ENCODE measurements at places on chromosomes 4 and X. TPM values are rescaled to one million over a fixed set of nuclear protein-coding genes. Genes with fewer than 3 reads are reported as not detected.

Gene ASB11
- total RNA-seq = 0.15 TPM

Gene TSPAN6
- total RNA-seq = 44.6 TPM

Gene KLF8
- 1.0 TPM for total RNA-seq

Gene ASB12
- not detected for total RNA-seq

Gene NUP54
- 45.7 TPM for total RNA-seq

Gene NAP1L3
- 0.22 TPM for total RNA-seq

Gene NEIL3
- total RNA-seq = 6.9 TPM

Gene TSPAN7
- total RNA-seq = 5.2 TPM

Gene BEND2
- total RNA-seq = not detected

- no peak overlapping the region for H3K27ac ChIP-seq
- no peak overlapping the region for H3K4me3 ChIP-seq
- H3K36me3 ChIP-seq = no peaks in the 10 kb centered on the region
- H3K4me1 ChIP-seq = no peaks in the 10 kb centered on the region
- no peaks in the 10 kb centered on the region for H3K27me3 ChIP-seq
Observed at GRCh38 chrX:119121341-119121740, 6.3 kb downstream of the KIAA1210 start.

- H3K4me1 ChIP-seq = peaks cover 53% of the 10 kb centered on the region
- no peak overlapping the region for H3K4me3 ChIP-seq
- no peak overlapping the region for H3K27ac ChIP-seq
- DNase-seq = peak; percentile 28
- H3K36me3 ChIP-seq = no peaks in the 10 kb centered on the region
- no peaks in the 10 kb centered on the region for H3K27me3 ChIP-seq
Observed at GRCh38 chrX:20513185-20513584, 246.5 kb upstream of the RPS6KA3 start.

GRCh38 chrX:45710081-45710801 is 509.6 kb upstream of the DIPK2B start:
- no peak overlapping the region for H3K4me3 ChIP-seq
- H3K36me3 ChIP-seq = no peaks in the 10 kb centered on the region
- H3K27me3 ChIP-seq = no peaks in the 10 kb centered on the region
- DNase-seq = peak; percentile 76

- DNase-seq = no peak
- H3K27me3 ChIP-seq = no peaks in the 10 kb centered on the region
- H3K36me3 ChIP-seq = no peaks in the 10 kb centered on the region
- no peak overlapping the region for H3K27ac ChIP-seq
- H3K4me3 ChIP-seq = no peak overlapping the region
Observed at GRCh38 chr4:69811166-69811565, 48.8 kb downstream of the SULT1E1 start.

DNA sequence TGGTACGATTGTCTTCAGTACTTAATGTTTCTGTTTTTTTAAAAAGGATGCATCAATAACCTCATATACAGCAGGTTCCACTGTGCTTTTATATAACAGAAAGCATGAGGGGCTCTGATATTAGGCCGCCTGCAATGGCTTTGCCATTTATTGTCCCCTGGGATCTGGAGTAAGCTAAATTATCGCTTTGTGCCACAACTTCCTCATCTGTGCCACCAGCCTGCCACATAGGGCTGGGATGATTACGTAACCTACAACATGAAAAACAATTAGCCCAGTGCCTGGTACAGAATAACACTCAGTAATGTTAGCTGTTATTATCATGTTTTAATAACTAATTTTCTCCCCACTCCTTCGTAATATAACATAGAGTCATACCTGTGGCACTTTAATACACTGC is 65.5 kb upstream of the TRIM2 start:
- H3K4me3 ChIP-seq = no peak overlapping the region
- DNase-seq = no peak
- H3K4me1 ChIP-seq = peaks cover 8% of the 10 kb centered on the region
- no peak overlapping the region for H3K27ac ChIP-seq
- no peaks in the 10 kb centered on the region for H3K36me3 ChIP-seq

DNA sequence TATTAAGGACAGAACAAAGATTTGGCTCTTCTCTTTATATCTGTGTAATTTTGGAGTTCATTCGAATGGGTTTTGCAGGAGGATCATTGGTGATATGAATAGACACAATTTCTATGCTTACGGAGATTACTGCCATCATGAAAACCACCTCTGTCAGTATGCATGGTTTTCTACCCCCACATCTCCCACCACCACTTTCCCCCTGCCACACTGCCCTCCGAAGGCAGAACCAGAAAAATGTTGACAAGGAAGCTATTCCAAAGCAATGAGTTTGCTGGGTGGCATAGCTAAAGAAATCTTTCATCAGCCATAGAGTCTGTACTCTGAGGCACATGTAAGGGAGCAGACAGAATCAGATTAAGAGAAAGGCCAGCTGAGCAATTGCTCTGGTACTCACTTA is 567.3 kb upstream of the ACTRT1 start:
- H3K4me3 ChIP-seq = no peak overlapping the region
- H3K36me3 ChIP-seq = no peaks in the 10 kb centered on the region
- H3K27me3 ChIP-seq = no peaks in the 10 kb centered on the region
- H3K4me1 ChIP-seq = no peaks in the 10 kb centered on the region
- no peak for DNase-seq

DNA sequence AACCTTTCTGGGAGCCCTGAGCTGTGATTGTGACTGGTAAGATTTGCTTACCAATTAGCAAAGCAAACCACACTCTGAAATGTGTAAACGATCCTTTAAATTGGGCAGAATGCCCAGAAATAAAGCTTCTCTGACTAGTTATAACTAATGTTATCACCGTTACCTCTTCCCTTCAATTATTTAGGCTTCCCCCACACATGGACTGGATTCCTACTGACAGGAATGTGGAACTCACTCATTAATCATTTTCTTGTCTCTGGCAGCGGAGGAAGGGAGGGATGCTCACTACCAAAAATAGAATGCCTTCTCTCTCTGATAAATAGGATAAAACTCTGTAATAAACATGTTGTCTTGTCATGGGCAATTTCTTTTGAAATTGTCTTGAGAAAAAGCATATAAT is 25.3 kb upstream of the NWD2 start:
- H3K27me3 ChIP-seq = no peaks in the 10 kb centered on the region
- H3K4me1 ChIP-seq = no peaks in the 10 kb centered on the region
- no peak overlapping the region for H3K27ac ChIP-seq
- H3K36me3 ChIP-seq = no peaks in the 10 kb centered on the region
- no peak for DNase-seq
- no peak overlapping the region for H3K4me3 ChIP-seq

DNA sequence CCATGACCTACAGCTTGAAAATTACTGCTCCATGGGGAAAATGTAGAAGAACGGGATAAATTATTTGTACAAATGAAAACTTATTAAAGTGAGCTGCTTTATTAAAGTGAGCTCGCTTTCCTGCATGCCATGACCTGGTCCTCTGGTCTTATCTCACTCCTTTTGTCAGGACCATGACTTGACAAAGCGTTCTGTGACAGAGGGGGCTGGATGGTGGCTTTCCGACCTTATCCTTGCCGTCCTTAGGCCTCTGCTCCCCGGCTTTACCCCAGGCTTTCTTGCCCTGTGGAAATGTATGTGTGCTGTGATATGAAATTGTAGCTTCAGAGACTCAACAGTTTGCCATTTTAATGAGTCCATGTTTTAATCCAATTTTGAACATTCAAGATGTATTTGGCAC is 44.0 kb upstream of the FBXW7 start:
- DNase-seq = no peak
- no peak overlapping the region for H3K27ac ChIP-seq
- H3K27me3 ChIP-seq = no peaks in the 10 kb centered on the region
- H3K4me1 ChIP-seq = no peaks in the 10 kb centered on the region
- H3K36me3 ChIP-seq = no peaks in the 10 kb centered on the region

GRCh38 chrX:112641449-112641848 is 38.3 kb downstream of the LHFPL1 start:
- no peaks in the 10 kb centered on the region for H3K4me1 ChIP-seq
- no peak overlapping the region for H3K27ac ChIP-seq
- no peak overlapping the region for H3K4me3 ChIP-seq
- no peak for DNase-seq
- H3K27me3 ChIP-seq = no peaks in the 10 kb centered on the region

GRCh38 chrX:110282922-110283321 is 35.0 kb downstream of the AMMECR1 start:
- peaks cover 5% of the 10 kb centered on the region for H3K4me1 ChIP-seq
- no peak overlapping the region for H3K27ac ChIP-seq
- H3K36me3 ChIP-seq = no peaks in the 10 kb centered on the region
- no peaks in the 10 kb centered on the region for H3K27me3 ChIP-seq
- no peak overlapping the region for H3K4me3 ChIP-seq
- DNase-seq = peak; percentile 11

- no peak overlapping the region for H3K4me3 ChIP-seq
- no peak for DNase-seq
- no peaks in the 10 kb centered on the region for H3K4me1 ChIP-seq
- H3K27ac ChIP-seq = no peak overlapping the region
- H3K36me3 ChIP-seq = no peaks in the 10 kb centered on the region
Observed at GRCh38 chrX:148534291-148534690, 33.9 kb downstream of the AFF2 start.

- H3K36me3 ChIP-seq = no peaks in the 10 kb centered on the region
- no peak overlapping the region for H3K27ac ChIP-seq
- H3K27me3 ChIP-seq = no peaks in the 10 kb centered on the region
- no peaks in the 10 kb centered on the region for H3K4me1 ChIP-seq
Observed at GRCh38 chr4:7526929-7527535, 92.3 kb upstream of the PSAPL1 start.

- H3K27me3 ChIP-seq = no peaks in the 10 kb centered on the region
- H3K36me3 ChIP-seq = no peaks in the 10 kb centered on the region
- no peak overlapping the region for H3K4me3 ChIP-seq
- no peak overlapping the region for H3K27ac ChIP-seq
Observed at GRCh38 chrX:97747346-97747745, 863.6 kb downstream of the RPA4 start.

GRCh38 chr4:23009093-23009492 is 316.4 kb downstream of the GBA3 start:
- H3K27me3 ChIP-seq = no peaks in the 10 kb centered on the region
- DNase-seq = no peak
- H3K27ac ChIP-seq = no peak overlapping the region
- H3K36me3 ChIP-seq = no peaks in the 10 kb centered on the region
- H3K4me1 ChIP-seq = no peaks in the 10 kb centered on the region

DNA sequence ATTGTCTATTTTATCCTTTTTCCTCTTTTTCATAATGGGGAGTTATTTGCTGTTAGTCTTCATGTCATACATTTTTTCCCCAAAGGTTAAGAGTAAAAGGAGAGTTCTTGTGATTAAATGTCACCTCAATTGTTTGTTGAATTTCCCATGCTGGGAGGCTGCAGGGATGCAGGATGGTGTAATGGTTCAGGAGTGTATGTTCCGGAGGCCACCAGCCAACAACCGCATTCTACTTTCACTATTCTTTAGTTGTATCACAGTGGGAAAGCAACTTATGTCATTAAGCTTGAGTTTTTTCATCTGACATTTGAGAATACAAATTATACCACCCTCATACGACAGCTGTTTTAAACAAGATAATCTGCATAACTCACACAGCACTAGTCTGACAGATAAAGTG is 15.4 kb downstream of the AFP start:
- H3K4me1 ChIP-seq = no peaks in the 10 kb centered on the region
- no peak for DNase-seq

- H3K4me3 ChIP-seq = no peak overlapping the region
- no peaks in the 10 kb centered on the region for H3K4me1 ChIP-seq
- no peaks in the 10 kb centered on the region for H3K27me3 ChIP-seq
- H3K36me3 ChIP-seq = no peaks in the 10 kb centered on the region
- no peak for DNase-seq
- H3K27ac ChIP-seq = no peak overlapping the region
Observed at GRCh38 chrX:69366183-69366582, 137.9 kb upstream of the NALF2 start.

- DNase-seq = peak; percentile 21
- H3K27ac ChIP-seq = no peak overlapping the region
- H3K4me1 ChIP-seq = peaks cover 5% of the 10 kb centered on the region
- H3K27me3 ChIP-seq = no peaks in the 10 kb centered on the region
- H3K36me3 ChIP-seq = no peaks in the 10 kb centered on the region
Observed at GRCh38 chrX:46841346-46841745, 4.5 kb downstream of the RP2 start.

DNA sequence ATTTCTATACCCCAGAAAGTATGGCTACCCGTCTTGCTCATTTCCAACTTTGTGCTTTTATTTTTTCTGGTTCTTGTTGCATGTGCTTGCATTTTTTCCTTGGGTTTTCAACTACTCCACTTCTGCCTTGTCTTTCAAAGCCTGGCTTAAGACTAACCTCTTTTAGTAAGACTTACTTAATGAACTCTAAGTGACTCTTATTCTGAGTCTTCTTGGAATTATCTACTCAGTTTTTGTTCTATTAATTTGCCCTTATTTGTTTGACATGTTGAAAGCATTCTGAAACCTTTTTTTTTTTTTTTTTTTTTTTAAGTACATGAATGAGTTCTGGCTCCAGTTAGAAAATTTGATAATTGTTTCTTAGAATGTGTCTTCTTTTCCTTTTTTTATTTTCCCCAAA is 74.8 kb downstream of the SLIT2 start:
- DNase-seq = no peak
- H3K36me3 ChIP-seq = no peaks in the 10 kb centered on the region
- H3K27ac ChIP-seq = no peak overlapping the region
- H3K4me3 ChIP-seq = no peak overlapping the region
- no peaks in the 10 kb centered on the region for H3K27me3 ChIP-seq

DNA sequence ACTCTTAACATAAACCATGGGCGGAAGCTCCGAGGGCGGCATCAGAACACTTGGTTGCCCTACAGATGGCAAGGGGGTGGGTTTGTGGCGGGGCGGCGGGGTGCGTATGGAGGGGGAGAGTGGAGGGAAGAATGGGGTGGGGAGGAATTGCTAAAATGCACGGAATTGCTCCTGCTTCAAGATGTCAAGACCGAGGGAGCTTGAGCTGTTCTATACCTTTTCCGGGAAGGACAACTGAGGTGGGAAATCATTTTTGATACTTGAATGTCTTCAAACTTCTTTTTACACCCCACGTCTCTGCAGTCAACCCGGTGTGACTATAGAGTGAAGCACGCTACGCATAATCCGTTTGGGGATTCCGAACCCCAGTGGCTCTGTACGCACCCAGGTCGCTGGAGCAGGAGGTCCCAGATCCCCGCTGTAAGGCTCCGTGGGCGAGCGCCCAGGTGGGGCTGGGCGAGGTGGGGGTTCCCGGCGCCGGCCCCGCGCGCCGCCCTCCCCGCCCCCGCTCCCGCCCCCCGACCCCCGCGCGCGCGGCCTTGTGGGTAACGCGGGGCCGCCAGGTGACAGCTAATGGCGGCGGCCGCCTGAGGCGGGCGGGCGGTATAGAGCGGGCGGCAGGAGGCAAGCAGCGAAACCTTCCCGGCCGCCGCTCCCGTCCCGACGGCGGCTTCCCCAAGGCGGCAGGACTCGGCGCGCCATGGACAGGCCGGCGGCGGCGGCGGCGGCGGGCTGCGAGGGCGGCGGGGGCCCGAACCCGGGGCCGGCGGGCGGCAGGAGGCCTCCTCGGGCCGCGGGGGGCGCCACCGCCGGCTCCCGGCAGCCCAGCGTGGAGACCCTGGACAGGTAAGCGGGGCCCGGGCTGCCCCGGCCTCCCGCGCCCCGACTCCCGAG is at the start of gene MTMR1:
TSS of gene MTMR1 (plus strand) at position 566 of the 894 bp plus-strand sequence. CDS start at position 701, 135 bp downstream.
- H3K36me3 ChIP-seq = no peaks in the 10 kb centered on the region
- peak within 1 kb of the TSS; percentile 66 for H3K27ac ChIP-seq
- peaks cover 20% of the 10 kb centered on the region for H3K4me1 ChIP-seq
- no peaks in the 10 kb centered on the region for H3K27me3 ChIP-seq
- peak within 1 kb of the TSS; percentile 86 for H3K4me3 ChIP-seq
